ENCODE measurements at places on chromosomes 3 and 15. TPM values are rescaled to one million over a fixed set of nuclear protein-coding genes. Genes with fewer than 3 reads are reported as not detected.

- H3K27me3 ChIP-seq: peaks cover 3% of the 10 kb centered on the region
- DNase-seq: no peak
- no peak overlapping the region for H3K4me3 ChIP-seq
These were observed 99.1 kb downstream of the OXSM start for GRCh38 chr3:25888892-25889524.

DNA sequence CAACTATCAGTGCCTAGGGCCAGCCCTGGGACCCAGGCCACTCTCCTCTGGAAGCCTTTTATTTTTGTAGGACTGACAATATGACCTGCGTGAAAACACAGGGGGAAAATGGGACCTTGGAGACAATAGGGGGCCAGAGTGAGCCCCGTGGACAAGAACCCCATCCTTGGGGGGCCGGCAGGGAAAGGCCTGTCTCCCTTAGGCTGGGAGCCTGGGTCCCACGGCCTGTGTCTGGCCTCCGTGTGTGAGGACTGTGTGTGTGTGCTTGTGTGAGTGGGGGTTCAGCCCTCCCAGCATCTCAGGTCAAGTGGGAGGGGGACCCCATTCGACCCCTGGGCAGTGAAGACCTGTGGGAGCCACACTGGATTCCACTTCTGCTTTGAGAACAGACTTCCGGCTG is 53.3 kb downstream of the EXOG start:
- no peaks in the 10 kb centered on the region for H3K36me3 ChIP-seq
- H3K4me3 ChIP-seq: no peak overlapping the region
- no peaks in the 10 kb centered on the region for H3K4me1 ChIP-seq
- H3K27me3 ChIP-seq: no peaks in the 10 kb centered on the region
- no peak for DNase-seq
- H3K27ac ChIP-seq: no peak overlapping the region

DNA sequence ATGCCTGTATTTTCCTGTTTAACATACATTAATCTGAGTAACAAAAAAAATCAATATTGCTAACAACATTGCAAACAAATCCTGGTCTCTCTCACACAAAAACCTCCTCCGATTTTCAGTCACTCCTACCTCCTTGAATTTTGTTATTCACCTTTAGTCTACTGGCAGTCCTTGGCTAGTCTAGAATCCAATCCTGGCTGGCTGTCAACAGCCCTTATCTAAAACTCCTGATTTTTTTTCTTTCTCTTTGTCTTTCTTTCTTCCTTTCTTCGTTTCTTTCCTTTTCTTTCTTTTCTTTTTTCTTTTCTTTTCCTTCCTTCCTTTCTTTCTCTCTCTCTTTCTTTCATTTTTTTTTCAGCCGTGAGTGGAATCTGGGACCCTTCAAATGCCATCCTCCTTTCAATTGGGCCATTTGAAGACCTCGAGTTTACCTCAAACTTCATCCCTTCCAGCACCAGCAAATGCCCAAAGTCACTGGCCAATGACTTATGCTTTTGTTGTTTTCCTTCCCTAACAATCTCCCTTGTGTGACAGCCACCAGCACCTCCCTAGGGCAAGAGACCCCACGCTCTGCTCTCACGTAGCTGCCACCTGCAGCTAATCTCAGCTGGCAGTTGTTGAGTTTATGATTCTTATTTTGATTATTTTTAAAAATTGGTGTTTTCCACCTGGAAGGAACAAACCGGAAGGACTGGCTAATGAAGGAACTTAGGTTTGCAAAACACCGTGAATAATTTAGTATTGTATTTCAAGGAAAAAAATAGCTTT is 6.8 kb upstream of the ONECUT1 start:
- no peak overlapping the region for H3K27ac ChIP-seq
- H3K36me3 ChIP-seq: no peaks in the 10 kb centered on the region
- H3K4me3 ChIP-seq: no peak overlapping the region
- peaks cover 10% of the 10 kb centered on the region for H3K4me1 ChIP-seq
- no peak for DNase-seq

DNA sequence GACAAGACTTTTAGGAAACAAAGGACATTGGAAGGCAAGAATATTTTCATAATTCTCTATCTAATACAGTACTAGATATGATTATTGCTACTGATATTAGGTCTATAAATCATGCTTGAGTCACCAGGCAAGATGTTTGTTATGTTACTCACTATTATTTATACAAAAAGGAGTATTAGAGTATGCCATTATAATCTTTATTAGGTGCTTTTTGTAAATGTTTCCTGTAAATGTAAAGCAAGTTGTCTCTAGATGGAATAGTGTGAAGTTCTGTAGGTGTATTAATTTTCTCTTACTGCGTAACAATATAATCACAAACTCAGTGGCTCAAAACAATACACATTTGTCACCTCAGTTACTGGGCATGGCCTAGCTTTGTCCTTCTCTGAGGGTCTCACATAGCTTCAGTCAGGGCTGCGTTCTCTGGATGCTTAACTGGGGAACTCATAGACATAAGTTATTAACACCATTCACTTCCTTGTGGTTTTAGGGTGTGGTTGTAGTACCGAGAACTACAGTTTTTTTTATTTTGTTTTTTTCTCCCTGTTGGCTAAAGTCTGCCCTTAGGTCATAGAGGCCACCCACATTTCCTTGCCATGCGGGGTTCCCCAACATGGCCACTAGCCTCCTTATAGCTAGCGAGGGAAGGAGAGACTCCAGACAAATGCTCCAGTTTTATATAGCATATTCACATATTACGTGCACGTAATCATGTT is 20.3 kb upstream of the MAP3K13 start:
- no peak overlapping the region for H3K4me3 ChIP-seq
- peaks cover 1% of the 10 kb centered on the region for H3K27me3 ChIP-seq
- no peaks in the 10 kb centered on the region for H3K4me1 ChIP-seq
- no peak for DNase-seq
- no peak overlapping the region for H3K27ac ChIP-seq

GRCh38 chr3:118227191-118227590 is 807.5 kb downstream of the IGSF11 start:
- no peak for DNase-seq
- H3K27ac ChIP-seq: no peak overlapping the region
- no peaks in the 10 kb centered on the region for H3K36me3 ChIP-seq
- H3K27me3 ChIP-seq: no peaks in the 10 kb centered on the region
- no peaks in the 10 kb centered on the region for H3K4me1 ChIP-seq

HGD gene
- not detected for polyA plus RNA-seq

MESP2 gene
- not detected for polyA plus RNA-seq
